ENCODE measurements at places on chromosomes 1 and 21. TPM values are rescaled to one million over a fixed set of nuclear protein-coding genes. Genes with fewer than 3 reads are reported as not detected.

GRCh38 chr1:2242814-2243725, 15.0 kb downstream of the SKI start:
- DNase-seq = no peak

GRCh38 chr1:217943361-217943760, 312.2 kb downstream of the SPATA17 start:
- no peak for DNase-seq

The AGT gene
- not detected for total RNA-seq

DNA sequence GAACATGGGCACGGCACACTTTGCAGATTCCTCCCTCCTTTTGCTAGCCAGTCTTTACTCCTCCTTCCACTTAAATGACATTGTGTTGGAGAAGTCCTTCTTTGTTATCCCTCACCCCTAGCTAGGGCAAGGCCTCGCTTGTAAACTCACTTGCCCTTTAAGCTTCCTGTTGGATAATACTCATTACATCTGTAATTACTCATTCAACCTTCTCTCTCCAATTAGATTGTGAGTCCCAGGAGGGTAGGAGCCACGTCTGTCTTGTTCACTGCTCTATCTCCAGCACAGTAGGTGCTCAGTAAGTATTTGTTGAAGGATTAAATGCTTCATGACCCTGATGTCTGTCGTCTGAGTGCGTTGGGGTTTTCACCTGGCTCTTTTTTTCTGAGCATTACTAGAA, 98.7 kb upstream of the USP24 start:
- no peak for DNase-seq

The RGL1 gene
- total RNA-seq = 60.7 TPM

DNA sequence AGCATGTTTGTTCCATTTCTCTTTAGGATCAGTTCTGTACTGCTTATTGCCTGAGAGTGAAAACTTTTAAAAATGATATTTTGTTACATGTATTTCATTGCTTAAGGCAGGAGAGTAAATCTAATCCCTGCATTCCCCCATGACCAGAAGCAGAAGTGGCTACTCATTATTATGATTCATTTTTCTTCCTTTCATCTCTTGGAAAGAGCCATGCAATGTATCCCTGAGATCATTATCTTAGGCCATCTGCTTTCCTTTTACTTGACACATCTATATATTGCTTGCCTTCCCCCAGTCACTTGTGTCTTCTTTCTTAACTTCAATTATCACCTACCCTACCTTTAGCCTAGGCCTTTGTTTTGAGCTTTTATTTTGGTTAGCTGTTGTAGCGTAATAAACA, 430.4 kb upstream of the CHRM3 start:
- DNase-seq = no peak

Measured in endothelial cell (in vitro differentiated cells).